CD4-positive, alpha-beta T cell (primary cell): ENCODE measurements at places on chromosomes 5 and 9.

DNA sequence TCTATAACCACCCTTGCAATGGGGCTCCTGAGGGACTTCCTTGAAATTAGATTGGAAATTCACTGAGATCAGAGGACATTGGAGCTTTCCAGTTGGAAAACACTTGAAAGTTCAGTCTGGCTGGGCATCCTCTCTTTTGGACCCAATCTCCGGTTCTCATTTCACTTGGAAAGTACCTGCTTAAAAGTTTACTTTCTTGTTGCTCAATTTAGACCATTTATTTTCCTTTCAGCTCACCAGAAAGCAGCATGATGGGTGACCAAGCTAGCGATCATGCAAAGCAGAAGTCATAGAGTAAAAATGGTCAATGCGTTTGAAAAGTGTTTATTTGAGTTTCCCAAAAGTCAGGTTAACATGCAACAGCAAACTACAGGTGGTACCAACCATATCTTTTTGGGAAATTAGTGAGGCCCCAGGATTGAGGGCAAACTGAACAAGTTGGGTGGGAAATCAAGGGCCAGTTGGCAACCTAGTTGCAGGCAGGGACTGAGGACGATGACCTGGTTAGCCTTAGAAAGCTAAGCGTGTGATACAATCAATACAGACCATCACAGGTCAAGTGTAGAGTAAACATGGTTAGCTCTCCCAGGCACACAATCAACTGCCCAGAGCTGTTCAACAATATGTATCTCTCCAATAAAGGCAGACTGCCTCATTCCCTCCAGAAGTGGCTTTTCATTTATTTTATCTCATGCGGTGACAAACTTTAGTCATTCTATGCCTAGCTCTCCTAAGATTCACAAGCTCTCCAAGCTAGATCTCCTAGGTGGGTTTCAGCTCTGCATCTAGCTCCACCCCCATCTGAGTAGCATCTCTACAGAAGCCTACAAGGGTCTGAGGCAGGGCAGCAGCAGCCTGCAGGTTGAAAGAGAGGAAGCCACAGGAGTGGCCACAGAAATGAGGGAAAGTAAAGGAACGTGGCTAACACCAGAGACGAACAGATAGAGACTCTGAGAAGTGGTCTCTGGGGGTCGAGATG, 136.9 kb downstream of the UGCG start:
- DNase-seq, result no peak

DNA sequence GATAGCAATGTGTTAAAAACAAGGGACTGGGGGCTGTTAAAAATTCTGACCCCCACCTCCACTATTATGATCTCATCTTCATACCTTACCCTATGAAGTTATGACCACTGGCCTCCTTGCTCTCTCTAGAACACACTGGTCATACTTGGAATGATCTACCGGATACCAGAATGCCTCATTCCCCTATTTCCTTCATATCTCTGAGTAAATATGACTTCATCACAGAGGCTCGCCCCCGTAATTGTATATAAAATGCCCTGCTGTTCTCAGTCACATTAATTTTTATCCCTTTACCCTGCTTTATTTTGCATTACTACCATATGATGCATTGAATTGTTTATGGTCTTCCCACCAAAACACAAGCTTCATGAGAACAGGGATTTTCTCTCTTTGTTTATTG, 29.2 kb downstream of the IZUMO3 start:
- DNase-seq, result no peak

GRCh38 chr9:89179540-89179894, 899 bp upstream of the SHC3 start:
- no peak for DNase-seq

DNA sequence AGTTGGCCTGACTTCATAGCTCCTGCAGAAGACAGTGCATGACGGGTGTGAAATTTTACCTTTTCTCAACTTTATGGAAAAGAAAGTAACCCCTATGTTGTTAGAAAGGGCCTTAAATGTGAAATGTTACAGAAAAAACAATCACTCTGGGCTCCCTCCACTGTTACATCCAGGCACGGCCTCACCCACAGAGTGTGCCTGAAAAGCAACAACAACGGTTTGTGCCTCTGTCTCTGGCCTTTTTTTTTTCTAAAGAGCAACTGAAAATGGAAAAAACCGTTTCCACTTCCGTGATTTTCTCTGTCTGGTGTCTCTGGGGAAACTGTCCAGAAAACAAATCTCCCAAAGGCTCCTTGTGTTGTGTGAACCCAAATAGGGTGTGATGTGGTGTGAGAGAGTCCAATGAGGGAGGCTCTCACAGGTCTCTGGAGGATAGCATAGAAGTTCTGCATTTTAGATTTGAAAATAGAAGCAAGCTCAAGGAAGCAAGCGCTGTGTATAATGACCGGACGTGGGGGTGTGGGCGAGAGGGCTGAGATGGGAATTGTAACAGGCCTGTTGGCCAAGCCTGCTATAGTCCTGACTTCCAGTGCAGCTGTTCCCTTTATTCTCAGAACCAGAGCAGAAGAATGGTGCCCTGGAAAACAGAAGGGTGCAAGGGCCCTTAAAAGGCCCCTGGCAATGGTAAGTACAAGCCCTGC, 221.8 kb upstream of the TUT7 start:
- DNase-seq, result no peak
